ENCODE measurements at places on chromosomes 3 and 15.

GRCh38 chr3:73801444-73801843 lies 176.7 kb upstream of the PDZRN3 start:
- DNase-seq = no peak

- DNase-seq = no peak
These were observed 87.7 kb downstream of the NEO1 start for GRCh38 chr15:73139744-73140553.

DNA sequence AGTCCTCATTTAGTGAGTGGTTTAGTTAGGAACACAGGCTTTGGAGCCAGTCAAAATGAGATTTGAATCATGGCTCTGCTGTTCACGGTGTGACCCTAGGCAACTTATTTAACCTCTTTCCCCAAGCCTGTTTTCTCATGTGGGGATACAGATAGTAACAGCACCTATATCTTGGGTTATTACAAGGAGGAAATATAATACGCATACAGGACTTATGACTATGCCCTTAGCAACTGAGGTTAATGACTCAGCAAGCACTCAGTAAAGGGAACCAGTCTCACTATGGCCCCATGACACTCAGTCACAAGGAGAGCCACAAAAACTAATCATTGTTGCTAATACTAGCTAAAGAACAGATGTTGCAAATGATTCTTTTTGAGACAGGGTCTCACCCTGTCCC lies 45.9 kb downstream of the SUMF1 start:
- no peak for DNase-seq

DNA sequence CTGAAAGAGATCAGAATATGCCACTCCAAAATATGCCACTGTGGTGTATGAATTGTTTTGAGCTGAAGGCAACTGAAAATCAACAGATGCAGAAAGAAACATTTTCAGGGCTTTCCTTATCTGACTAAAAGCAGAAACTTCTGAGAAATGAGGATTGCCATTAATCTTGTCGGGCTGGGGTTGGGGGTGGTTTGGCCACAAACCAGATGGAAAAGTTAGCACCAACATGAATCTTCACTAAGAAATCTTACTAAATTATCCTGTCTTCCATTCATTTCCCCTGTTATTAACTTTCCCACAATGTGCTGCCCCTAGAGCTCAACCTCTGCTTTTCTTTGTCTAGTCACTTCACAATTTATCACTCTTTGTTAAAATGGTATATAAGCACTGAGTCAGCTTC lies 229.9 kb upstream of the GADL1 start:
- DNase-seq = no peak

GRCh38 chr3:194275291-194275690 lies 75.8 kb downstream of the CPN2 start:
- no peak for DNase-seq

GRCh38 chr3:1910322-1910721 lies 188.3 kb upstream of the CNTN4 start:
- DNase-seq = no peak

GRCh38 chr3:143098032-143098764 lies 21.4 kb upstream of the CHST2 start:
- no peak for DNase-seq

DNA sequence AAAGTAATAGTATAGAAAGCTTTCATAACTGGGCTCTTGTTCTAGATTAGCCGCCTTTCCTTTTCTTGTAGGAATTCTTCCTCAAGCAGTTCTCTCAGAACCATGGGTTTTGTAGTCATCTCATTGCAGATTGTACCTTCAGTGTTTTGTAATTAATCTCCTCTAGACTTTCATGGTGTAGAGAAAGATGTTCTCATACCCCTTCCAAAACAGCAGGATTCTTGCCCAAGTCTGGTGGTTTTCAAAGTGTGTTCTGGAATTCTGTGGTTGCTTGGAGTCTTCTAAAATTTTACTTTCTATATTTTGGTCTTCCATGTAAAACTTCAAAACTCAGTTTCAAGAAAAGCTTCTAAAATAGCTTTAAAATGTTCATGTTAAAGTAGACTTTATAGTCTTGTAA lies 293.8 kb downstream of the PTPRG start:
- DNase-seq = no peak

DNA sequence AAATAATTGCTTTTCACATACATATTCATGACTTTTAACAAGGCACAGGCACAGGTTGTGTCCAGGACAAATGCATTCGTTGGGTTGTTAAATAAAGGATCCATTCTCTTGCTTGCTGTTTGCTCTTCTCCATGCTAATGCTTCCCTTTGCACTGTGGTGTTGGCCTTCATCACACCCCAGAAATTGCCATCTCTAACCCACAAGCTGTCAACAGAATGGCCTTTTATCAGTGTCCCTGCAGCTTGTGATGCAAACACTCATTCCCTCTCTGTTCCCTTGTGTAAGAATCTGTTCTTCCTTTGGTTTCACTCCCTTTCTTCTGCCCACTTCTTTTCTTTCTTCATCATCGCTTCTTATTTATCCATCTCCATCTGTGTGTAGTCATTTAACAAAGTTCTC lies 72.2 kb downstream of the SLC7A14 start:
- DNase-seq = no peak
